Hematopoietic multipotent progenitor cell treated with erythropoietin and hydrocortisone succinate and interleukin-3 and kit ligand, for 15 days (in vitro differentiated cells): ENCODE measurements at places on chromosomes 6 and 20.

GRCh38 chr6:46781478-46782378 is 11.5 kb upstream of the MEP1A start:
- peak; percentile 11 for DNase-seq

DNA sequence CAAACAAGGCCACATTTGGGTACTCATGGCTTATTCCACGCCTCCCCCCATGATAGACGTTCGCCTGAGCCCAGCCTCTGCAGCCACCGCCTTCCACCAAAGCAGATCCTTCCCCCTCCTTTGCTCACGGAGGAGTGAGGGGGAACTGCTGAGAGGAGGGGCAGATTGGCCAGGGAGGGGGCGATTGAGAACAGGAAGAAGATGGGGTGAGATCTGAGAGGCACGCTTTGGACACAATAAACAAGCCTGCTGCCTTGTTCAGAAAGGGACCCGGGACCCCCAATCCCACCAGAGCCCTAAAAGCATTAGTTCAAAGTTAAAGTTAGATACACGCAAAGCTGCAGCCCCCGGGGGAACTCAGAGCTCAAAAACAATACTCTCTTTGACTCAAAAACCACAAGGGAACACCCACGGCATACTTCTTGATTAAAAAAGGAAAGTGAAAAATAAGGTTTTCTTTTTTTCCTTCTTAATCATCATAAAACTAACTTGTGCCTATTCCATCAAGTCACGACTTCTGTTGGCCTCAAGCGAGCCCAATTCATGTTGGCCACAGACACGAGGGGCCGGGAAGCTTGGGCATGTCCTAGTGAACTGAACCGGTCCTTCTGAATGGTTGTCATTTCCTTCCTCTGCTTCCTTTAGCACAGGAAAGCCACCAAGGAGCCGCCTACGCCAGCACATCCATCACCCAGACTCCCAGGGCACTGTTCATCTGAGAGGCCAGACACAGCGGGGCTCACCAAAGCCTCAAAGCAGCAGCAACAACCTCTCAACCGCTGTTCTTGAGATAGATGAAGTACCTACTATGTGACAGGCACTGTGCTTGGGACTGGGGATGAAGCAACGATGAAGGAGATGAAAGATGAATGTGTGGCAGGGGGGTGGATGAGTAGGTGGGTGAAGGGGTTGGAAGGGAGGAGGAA is 44.7 kb downstream of the NFATC2 start:
- DNase-seq: no peak

- no peak for DNase-seq
These were observed 20.9 kb downstream of the KCTD20 start for GRCh38 chr6:36463676-36464075.

- no peak for DNase-seq
These were observed 138.6 kb downstream of the DLL1 start for GRCh38 chr6:170152124-170152926.

DNA sequence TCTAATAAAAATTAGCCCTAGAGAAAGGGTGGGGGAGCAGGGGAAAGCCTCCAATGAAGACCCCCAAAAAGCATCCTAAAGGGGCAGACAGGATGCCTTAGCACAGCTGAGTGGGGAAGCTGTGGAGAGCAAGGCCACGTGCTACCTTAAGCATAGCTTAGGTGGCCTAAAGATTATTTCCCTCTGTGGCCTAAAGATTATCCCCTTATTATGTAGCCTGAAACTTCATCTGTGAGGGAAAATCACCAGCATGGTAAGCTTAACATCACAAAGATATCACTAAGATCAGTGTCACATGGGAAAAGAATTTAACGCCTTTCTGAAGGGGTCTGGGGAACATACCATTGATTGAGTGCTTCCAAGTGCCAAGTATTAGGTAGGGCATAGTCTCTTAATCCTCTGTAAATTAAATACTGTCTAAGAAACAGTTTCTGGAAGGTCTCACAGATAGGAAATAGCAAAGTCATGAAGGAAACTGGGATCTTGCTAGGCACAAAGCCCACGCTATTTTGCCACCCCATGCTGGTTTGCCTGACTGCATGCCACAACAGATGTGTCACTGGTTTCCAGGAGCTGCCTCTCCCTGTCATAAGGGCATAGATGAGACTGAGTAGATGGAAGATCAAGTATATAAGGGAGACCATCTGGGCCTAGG is 170.0 kb downstream of the HACE1 start:
- no peak for DNase-seq

DNA sequence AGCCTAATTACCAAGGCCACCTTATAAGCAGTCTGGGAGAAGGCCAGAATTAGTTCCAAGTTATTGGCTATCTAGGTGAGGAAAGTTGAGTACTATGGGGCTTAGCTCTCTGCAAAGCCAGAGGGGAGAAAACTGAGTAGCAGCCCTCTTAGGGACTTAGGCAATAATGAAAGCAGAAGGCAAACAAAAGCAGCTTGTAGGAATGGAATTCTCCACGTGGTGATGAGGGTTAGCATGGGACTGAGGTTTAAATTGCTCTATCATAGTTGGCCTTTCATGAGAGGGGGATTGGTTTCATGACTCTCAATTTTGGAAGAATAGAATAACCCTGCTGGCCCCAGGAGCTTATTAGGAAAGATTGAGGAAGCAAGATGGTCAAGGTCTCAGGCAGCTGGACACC is 7.0 kb upstream of the UBE2J1 start:
- no peak for DNase-seq

DNA sequence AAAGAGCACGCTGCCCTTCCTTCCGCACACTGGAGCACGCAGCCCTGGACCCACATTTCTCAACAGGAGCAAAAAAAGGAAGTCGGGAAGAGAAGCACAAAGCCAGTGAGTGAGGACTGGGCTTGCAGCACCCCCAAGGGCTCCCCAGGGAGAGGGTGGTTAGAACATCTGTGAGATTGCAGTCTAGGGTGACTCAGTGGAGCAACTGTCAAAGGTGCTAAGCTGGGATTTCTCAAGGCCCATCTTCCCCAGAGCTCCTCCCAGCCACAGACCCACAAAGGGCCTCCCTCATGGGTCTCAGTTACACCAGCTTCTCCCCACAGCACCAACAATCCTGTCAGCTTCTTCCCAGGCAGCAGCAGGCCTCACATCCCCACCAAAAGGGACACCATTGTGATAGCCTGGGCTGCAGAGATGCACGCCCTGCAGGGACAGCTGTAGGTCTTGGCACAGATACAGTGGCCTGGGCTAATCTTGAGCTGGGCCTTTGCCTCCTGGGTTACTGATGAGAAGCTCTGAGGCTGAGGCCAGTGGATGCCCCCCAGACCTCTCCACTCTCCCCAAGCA is 39.6 kb upstream of the CD93 start:
- peak; percentile 67 for DNase-seq
